ENCODE measurements at places on chromosomes 7 and 10. TPM values are rescaled to one million over a fixed set of nuclear protein-coding genes. Genes with fewer than 3 reads are reported as not detected.

Gene PRDX3
- total RNA-seq: 353 TPM

Gene SPDYE2
- total RNA-seq: not detected

Gene SHTN1
- 30.8 TPM for total RNA-seq

Gene C10orf143
- total RNA-seq: 0.69 TPM

Gene CDNF
- 0.85 TPM for total RNA-seq

Gene INA
- total RNA-seq: 28.1 TPM

Gene UPK3BL1
- 17.4 TPM for total RNA-seq

Gene ACSM6
- not detected for total RNA-seq

Gene GGCT
- 84.8 TPM for total RNA-seq

Gene A1CF
- 0.07 TPM for total RNA-seq

Gene KAZALD1
- total RNA-seq: 2.8 TPM

Gene ANAPC16
- total RNA-seq: 70.5 TPM

Gene CYP2C19
- total RNA-seq: not detected

Gene LOXL4
- 1.3 TPM for total RNA-seq

Gene TMEM176B
- 0.16 TPM for total RNA-seq

Gene MSS51
- total RNA-seq: 0.36 TPM

Gene AUTS2
- total RNA-seq: 5.3 TPM

Gene ANXA8
- 27.8 TPM for total RNA-seq

Gene CRPPA
- 0.34 TPM for total RNA-seq

Gene SLC29A4
- 11.3 TPM for total RNA-seq

Gene TAS2R3
- total RNA-seq: not detected

Measured in A549 treated with DMSO at 1 μM for 4 hours (cell line).